Hindlimb muscle (tissue), 1 donor: ENCODE measurements at places on chromosomes 11 and 22. TPM values are rescaled to one million over a fixed set of nuclear protein-coding genes. Genes with fewer than 3 reads are reported as not detected.

- DNase-seq: no peak
Observed at GRCh38 chr11:91700854-91701253, 523.8 kb upstream of the FAT3 start.

TRIM29 gene
- polyA plus RNA-seq: 2.9 TPM

- no peak for DNase-seq
Observed at GRCh38 chr11:579830-580601, 3.7 kb downstream of the PHRF1 start.

DNA sequence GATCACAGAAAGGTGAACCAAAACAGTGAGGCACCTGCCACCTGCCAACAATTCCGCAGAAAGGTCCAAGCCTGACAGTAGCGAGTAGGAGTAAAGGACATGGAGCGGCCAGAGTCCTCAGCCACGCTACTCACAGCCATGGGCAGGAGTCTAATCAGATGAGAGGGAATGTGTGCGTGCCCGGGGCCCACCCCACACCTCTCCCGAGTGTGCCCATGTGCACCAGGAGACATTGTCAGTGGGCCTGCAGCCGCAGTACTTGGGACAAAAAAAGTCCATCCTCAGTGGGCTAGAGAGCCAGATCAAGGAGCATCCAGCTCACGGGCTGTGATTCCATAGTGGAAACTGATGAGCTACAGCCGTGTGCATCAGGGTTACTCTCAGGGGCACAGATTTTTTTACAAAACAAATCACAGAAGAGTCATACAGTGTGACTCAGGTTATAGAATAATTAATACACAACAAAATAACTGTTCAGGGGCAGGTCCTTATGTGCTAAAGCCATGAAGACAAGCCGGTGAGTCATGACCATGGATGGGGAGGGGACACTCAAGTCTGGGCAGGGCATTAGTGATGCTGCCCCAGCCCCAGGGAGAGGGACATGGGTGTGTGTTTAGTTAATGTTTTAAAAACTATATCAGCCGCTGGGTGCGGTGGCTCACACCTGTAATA lies 12.0 kb downstream of the SART1 start:
- no peak for DNase-seq

MUC6 gene
- polyA plus RNA-seq: 0.10 TPM

GRCh38 chr11:110319501-110319900 lies 23.1 kb upstream of the RDX start:
- DNase-seq: no peak

GRCh38 chr11:122195790-122196189 lies 79.8 kb upstream of the BLID start:
- DNase-seq: no peak

PAAF1 gene
- 46.4 TPM for polyA plus RNA-seq

DNA sequence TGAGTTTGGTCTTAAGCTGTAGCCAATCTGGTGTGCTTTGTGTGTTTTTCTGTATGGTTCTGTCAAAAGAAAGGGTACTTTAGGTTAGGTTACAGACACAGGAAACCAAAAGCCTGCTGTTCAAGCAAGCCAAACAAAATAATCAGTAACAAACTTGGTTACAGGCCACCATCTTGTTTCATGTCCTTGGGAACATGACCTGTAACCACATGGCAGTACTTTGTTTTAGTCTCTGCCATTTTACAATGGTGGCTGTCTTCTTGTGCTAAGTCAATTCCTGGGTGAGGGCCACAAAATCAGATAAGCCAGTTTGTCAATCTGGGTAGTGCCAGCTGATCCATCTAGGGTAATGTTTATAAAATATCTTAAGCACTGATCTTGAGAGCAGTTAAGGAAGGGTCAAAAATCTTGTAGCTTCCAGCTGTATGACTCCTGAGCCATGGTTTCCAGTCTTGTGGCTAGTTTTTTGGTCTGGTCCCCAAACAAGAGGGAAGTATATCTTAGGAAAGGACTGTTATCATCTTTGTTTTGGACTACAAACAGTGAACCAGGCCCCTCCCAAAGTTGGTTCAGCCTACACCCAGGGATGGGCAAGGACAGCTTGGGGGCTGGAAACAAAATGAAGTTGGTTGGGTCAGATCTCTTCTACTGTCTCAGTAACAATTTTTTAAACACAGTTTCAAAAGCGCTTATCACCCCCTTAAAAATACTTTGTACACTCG lies 90.0 kb downstream of the IGLL5 start:
- no peak for DNase-seq

DNA sequence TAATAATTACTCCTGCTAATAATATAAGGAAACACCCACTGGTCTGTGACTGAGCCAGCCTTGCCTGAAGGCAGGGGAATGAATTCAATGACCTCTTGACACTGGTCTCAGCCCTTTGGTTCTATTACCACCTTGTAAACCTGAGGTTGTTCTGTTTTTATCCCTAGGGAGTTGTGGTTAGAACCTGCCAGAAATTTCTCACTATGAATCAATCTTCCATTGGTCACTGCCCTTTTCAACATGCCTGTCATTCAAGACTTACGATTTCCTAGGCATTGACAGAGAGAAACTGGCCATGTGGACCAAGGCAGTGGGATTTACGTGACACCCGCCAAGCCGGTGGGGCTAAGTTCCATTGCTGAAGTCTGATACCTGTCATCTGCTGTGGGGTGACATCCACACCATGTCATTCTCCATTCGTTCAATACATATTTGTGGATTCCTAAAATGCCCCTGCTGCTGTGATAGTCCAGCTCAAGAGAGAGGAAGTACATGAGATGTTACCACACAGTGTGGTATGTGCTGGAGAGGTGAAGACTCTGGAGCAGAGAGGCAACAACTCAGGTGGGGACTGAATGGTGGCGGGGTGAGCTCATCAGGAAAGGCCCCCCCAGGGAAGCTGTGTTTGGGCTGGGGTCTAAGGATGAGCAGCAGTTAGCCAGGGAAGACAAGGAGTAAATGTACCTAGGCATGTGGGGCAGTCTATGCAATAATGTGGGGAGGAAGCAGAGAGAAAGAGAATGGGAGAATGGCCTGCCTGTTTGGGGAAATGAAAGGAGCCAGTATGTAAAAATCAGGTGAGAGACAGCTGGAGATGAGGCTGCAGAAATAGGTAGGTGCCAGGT lies 15.2 kb upstream of the EHF start:
- DNase-seq: no peak

- DNase-seq: no peak
Observed at GRCh38 chr22:49545606-49546005, 282.1 kb downstream of the BRD1 start.

DNA sequence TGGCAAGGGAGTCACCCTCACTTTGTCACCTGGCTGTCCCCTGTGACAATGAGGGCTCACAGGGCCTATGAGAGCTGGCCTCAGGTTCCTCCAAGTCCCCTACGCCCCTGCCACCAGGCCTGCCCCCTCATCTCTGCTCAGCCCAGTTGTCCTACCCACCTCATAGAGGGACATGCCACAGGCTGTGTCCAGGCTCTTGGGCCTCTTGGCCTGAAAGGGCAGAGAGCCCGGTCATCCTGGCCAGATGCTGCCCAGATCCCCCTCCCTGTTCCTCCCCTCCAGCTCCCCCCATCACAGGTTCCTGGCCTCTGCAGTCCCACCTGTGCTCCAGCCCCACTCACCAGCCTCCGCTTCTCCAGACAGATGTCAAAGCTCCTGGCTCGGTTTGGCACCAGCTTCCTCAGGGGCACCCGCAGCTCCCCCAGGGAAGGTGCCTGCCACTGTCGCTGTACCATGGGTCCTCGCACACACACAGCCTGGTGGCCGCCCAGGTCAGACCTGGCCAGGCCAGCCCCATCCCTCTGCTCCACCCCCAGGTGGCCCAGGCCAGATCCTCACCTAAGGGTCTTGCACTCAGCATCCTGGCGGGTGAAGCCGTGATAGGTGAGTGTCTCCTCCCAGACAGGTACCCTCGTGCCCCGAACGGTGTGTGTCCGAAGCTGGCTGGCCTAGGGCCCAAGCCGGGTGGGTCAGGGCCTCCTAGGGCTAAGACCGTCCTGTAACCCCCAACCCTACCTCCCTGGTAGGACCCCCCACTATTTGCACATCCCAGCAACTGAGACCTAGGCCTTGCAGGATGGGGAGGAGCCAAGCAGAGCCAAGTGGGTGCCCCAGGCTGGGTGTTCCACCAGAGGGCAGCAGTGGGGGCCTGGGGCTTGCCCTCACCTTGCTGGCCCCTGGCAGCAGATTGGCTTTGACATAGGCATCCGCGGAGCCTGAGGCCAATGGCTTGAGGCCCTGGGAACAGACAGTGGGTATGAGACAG lies 8.3 kb downstream of the NDUFV1 start:
- DNase-seq: no peak
